ENCODE measurements at places on chromosomes 7 and 10.

- DNase-seq: no peak
Observed at GRCh38 chr10:133154411-133154810, 5.6 kb upstream of the KNDC1 start.

DNA sequence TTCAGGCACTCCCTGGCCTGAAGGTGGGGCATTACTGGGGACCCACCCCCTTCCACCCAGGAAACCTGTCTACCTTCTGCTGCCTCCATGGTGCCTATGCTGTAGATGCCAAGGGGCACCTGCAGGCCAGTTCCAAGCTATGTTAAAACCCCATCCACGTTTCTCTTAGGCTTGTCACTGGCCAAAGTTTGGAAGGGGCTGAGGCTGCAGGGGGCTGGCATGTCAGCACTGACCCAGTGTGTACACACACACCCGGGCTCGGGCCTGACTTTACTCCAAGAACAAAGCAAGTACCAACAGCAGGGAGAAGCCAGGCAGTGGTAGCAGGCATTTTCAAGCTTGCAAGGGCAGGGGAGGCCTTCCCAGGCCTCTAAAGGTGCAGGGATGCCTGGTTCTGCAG lies 53.8 kb upstream of the PCDH15 start:
- DNase-seq: no peak

DNA sequence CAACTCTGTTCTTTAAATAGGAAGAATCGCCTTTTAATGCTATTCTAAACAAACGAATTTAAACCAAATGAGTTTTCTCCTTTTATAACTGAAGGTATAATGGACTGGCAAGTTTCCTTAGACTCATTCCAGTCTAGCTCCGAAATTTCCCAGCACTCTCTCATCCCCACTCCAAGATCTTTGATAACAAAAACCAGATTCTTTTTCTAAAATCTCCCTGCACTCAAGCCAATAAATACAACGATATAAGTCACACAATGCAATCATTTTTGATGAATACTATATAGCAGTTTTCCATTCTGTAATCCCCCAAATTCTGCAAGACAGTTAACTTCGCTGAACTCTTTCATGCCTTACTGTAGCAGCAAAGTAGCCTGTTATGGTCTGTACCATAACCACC lies 1.9 kb downstream of the OGA start:
- DNase-seq: no peak

DNA sequence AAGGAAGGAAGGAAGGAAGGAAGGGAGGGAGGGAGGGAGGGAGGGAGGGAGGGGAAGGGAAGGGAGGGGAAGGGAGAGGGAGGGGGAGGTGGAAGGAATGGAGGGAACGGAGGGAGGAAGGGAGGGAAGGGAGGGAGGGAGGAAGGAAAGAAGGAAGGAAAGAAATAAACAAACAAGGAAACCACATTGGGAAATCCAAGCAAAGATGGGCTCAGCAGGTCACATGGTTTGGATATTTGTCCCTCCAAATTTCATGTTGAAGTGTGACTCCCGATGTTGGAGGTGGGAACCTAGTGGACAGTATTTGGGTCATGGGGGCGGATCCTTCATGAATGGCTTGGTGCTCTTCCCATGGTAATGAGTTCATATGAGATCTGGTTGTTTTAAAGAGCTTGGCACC lies 454.6 kb upstream of the C7orf33 start:
- DNase-seq: no peak

DNA sequence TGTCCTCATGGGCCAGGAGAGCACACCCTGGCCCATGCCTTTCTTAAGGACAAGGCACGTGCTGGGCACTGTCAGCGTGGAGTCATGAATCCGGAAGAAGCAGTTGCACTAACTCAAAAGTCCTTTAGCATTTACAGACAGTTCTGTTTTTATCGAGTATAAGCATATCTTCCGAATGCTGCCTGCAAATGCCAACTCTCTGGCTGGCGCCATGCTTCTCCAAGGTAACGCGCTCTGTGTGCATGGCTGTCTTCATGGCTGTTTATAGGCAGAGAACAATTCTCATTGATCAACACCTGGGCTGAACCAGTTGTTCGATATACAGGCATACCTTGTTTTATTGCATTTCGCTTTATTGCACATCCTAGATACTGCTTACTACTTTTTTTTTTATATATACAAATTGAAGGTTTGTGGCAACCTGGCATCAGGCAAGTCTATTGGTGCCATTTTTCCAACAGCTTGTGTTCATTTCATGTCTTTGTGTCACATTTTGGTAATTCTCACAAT lies 28.0 kb upstream of the ZNRF2 start:
- DNase-seq: no peak

- no peak for DNase-seq
Observed at GRCh38 chr7:39703144-39703543, 79.8 kb downstream of the RALA start.

Measured in NCI-H187 (cell line).